Thoracic aorta (tissue), 2 donors: ENCODE measurements at places on chromosomes 2 and 18.

- no peak for DNase-seq
Measured at GRCh38 chr18:48163738-48164115, 233.3 kb upstream of the SMAD2 start.

DNA sequence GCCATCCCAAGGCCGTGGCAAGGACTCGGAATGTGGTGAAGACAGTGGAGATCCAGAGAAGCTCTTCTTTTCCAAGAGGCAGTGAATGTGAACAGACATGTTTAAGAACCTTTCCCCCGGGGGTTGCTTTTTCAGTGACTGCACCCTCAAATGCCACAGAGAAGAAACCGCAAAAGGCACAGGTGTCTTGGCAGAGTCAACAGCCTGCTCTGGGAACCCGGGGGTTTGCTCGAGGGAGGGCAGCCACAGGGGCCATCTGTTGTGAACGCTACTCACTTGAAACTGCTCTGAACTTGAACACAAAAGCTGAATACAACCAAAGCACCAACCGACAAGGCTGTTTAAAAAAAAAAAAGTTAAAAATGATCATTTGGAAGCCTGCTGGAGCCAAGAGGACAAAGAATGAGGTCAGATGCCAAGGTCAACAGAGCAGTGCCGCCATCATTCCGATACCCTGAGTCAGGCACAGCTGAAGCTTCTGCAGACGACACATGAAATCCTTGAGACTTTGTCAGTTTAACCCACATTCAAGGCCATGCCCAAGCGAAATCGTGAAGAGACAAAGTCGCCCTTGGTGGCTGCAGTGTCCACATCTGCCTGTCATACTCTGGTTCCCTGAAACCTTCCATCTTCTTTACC is 47.4 kb downstream of the PSMG2 start:
- no peak for DNase-seq

- DNase-seq = no peak
Measured at GRCh38 chr2:201180010-201180409, 2.9 kb upstream of the CASP10 start.

GRCh38 chr2:46008091-46008870 is 288.9 kb upstream of the EPAS1 start:
- no peak for DNase-seq

DNA sequence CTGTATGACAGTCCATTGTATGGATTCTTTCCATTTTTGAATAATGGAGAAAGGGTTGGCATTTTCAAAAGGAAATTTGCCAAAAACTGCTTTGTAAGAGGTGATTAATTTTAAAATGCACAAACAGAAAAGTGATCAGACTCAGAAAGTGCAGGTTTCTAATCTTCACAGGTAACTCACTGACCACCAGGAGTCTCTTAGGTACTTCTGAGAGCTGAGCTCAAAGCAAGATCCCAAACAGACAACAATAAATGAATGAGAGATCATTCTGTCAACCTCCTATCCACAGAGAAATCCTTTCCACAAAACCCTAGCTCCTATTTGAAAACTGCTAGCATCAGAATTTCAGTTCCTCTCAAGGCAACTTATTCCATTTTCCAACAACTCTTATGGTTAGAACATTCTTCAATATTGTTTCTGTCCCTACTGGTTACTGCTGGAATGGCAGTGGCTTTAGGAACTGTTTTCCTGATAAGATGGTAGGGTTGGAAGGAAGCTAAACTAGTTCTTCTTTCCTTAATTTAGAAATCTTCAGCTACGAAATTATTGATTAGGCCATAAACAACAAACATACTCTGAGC is 20.6 kb upstream of the HAAO start:
- no peak for DNase-seq

DNA sequence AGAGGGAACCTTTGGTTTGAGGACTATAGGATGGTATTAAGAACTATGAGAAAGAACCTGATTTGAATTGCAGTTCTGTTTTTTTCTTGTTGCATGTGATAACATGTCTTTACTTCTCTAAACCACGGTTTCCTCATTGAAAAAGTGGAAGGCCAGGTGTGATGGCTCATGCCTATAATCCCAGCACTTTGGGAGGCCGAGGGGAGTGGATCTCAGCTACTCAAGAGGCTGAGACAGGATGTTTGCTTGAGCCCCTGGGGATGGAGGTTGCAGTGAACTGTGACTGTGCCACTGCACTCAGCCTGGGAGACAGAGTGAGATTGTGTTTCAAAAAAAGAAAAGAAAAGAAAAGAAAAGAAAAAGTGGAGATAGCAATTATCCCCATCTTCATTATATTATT is 32.3 kb downstream of the SCN9A start:
- DNase-seq = no peak

- no peak for DNase-seq
Measured at GRCh38 chr2:172182624-172183023, 79.9 kb upstream of the DLX2 start.
